ENCODE measurements at places on chromosomes 5 and 9.

- no peak for DNase-seq
Measured at GRCh38 chr5:40356248-40356647, 323.5 kb upstream of the PTGER4 start.

DNA sequence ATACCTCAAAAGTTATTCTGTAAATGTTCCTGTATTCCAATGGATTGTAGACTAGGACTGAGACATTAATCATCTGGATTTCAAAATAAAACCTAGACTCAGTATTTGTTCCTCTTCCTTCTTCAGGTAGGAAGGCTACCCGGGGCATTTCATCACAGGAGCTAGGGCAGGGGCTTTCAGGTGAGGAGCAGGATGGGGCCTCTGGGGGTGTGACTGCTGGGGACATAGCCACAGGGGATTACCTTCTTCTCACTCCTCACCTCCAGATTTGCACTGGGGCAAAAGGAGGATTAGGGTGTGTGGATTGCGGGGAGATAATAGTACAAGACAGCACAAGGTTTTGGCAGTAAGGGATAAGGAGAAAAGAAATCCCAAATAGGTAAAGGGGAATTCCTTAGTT is 37.9 kb upstream of the SRP19 start:
- DNase-seq: no peak

DNA sequence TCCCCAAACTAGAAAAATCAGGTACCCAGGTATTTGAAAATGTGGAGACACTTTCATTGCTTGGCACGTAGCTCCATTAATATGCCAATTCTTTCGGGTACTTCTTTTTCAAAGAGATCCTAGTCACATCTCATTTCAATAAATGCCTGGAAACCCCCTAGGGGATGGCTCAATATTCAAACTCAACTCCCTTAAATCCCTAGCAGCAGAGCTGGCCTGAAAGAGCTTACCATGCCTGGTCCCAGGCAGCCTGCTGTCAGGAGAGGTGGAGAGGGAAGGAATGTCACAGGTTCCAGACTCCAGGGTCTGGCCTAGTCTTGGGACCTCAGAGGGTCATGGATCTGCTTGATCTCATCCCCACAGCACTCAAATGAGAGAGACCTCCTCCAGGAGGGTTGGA is 187.1 kb downstream of the SPOCK1 start:
- DNase-seq: no peak

- DNase-seq: no peak
Measured at GRCh38 chr5:108028883-108029282, 353.0 kb downstream of the FBXL17 start.

- DNase-seq: no peak
Measured at GRCh38 chr9:134897584-134898170, 17.1 kb downstream of the FCN2 start.

GRCh38 chr9:29945012-29945411 is 2371.7 kb upstream of the C9orf72 start:
- no peak for DNase-seq

DNA sequence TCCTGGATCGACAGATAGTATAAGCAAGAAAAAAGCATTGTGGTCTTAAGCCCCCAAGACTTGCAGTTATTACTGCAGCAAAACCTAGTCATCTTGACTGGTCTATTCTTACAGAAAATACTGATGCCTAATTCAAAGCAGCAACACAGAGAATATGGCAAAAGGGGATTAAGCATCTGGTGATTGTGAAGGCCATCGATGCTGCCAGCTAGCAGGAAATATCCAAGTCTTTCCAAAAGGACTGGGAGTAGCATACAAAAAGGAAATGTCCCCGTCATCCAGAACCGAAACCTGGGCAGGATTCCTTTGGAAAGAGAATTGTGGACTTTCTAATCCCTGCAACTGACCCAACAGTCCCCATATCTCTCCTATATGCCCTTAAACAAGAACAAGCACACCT is 132.2 kb downstream of the SLF1 start:
- no peak for DNase-seq

- no peak for DNase-seq
Measured at GRCh38 chr5:119373449-119373858, 17.6 kb downstream of the TNFAIP8 start.

GRCh38 chr5:50406877-50407276 is 34.2 kb downstream of the EMB start:
- no peak for DNase-seq

- DNase-seq: peak; percentile 55
Measured at GRCh38 chr9:121640076-121640475, 11.4 kb upstream of the DAB2IP start.

- DNase-seq: no peak
Measured at GRCh38 chr5:88298425-88298824, 29.8 kb upstream of the TMEM161B start.

DNA sequence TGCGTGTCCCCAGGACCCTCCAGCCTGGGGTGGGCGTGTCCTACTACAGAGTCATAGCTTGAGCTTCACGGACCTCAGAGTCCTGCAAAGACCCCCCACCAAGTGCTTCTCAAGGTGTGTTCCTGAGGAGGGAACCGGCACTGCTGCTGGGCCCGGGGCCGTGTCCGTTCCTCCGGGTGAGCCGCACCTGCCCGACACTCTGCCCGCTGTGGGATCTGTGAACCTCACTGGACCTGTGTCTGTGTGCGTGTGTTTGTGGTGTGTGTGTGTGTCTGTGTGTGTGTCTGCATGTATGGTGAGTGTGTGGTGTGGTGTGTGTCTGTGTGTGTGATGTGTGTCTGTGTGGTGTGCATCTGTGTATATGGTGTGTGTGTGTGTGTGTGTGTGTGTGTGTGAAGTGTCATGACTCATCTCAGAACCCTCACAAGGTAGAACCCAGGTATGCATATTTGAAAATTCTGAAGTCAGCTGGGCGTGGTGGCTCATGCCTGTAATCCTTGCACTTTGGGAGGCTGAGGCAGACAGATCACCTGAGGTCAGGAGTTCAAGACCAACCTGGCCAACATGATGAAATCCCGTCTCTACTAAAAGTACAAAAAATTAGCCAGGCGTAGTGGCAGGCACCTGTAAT is 40.9 kb upstream of the RXRA start:
- no peak for DNase-seq

DNA sequence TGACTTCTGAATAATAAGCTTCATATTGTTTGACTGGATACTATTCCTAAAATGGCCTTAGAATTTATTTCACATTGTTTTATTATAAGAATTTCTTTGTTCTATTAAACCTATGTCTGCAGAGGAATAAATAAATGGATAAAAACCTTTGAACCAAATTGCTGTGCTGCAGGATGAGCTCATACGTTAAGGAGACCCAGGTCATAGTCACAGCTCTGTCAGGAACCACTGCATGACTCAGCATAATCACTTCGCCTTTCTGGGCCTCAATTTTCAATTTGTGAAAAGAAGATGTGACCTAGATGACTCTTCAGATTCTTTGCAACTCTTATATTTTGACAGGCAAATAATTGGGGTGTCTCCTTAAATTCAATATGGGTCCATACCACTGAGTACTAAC is 36.7 kb upstream of the HMHB1 start:
- DNase-seq: peak; percentile 10

- peak; percentile 55 for DNase-seq
Measured at GRCh38 chr9:7570107-7570720, 229.4 kb downstream of the DMAC1 start.

- DNase-seq: no peak
Measured at GRCh38 chr9:72790989-72791388, 161.9 kb downstream of the ALDH1A1 start.

Measured in K562 (cell line).